ENCODE measurements at places on chromosomes 11 and 22. TPM values are rescaled to one million over a fixed set of nuclear protein-coding genes. Genes with fewer than 3 reads are reported as not detected.
A peak's percentile ranks its signal among the peaks of the same experiment; 100 is the strongest.

The TMEM191B gene
- 5.2 TPM for total RNA-seq

GRCh38 chr11:106263527-106263926 lies 186.1 kb downstream of the AASDHPPT start:
- no peak overlapping the region for H3K27ac ChIP-seq
- DNase-seq, result no peak
- H3K27me3 ChIP-seq, result no peaks in the 10 kb centered on the region
- no peak overlapping the region for H3K4me3 ChIP-seq
- no peaks in the 10 kb centered on the region for H3K4me1 ChIP-seq
- H3K36me3 ChIP-seq, result no peaks in the 10 kb centered on the region

GRCh38 chr11:111829185-111829968 lies 42.0 kb downstream of the ALG9 start:
- peaks cover 2% of the 10 kb centered on the region for H3K36me3 ChIP-seq
- H3K4me1 ChIP-seq, result no peaks in the 10 kb centered on the region
- no peak overlapping the region for H3K27ac ChIP-seq
- H3K4me3 ChIP-seq, result no peak overlapping the region

GRCh38 chr11:64409278-64409677 lies 50.3 kb downstream of the RPS6KA4 start:
- H3K27me3 ChIP-seq, result no peaks in the 10 kb centered on the region
- H3K4me3 ChIP-seq, result no peak overlapping the region
- no peaks in the 10 kb centered on the region for H3K36me3 ChIP-seq
- no peak for DNase-seq

DNA sequence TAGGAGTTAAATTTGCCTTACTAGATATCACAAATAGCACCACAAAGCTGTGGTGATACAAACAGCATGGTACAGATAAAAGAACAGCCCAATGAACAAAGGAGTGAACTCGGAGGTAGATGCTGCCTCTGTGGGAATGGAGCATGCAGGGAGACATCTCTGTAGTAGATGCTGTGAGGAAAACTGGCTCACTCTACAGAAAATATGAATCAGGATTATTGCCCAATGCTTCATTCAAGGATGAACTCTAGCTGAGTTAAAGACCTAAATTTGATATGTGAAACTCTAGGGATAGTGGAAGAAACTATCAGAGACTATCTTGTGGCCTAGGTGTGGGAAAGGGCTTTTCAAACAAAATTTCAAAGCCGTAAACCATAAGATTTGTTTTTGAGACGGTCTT lies 15.3 kb upstream of the CAPN5 start:
- no peaks in the 10 kb centered on the region for H3K36me3 ChIP-seq
- H3K4me1 ChIP-seq, result no peaks in the 10 kb centered on the region
- no peaks in the 10 kb centered on the region for H3K27me3 ChIP-seq
- no peak overlapping the region for H3K27ac ChIP-seq
- H3K4me3 ChIP-seq, result no peak overlapping the region

The PNPLA5 gene
- not detected for total RNA-seq

- H3K36me3 ChIP-seq, result no peaks in the 10 kb centered on the region
- no peak overlapping the region for H3K4me3 ChIP-seq
- H3K27me3 ChIP-seq, result no peaks in the 10 kb centered on the region
- no peak for DNase-seq
Measured at GRCh38 chr22:22480940-22481339, 27.6 kb downstream of the ZNF280B start.

- H3K4me1 ChIP-seq, result no peaks in the 10 kb centered on the region
- H3K4me3 ChIP-seq, result no peak overlapping the region
- DNase-seq, result peak; percentile 43
- H3K27ac ChIP-seq, result no peak overlapping the region
- H3K36me3 ChIP-seq, result peaks cover 2% of the 10 kb centered on the region
Measured at GRCh38 chr11:44149651-44150050, 54.2 kb downstream of the EXT2 start.

DNA sequence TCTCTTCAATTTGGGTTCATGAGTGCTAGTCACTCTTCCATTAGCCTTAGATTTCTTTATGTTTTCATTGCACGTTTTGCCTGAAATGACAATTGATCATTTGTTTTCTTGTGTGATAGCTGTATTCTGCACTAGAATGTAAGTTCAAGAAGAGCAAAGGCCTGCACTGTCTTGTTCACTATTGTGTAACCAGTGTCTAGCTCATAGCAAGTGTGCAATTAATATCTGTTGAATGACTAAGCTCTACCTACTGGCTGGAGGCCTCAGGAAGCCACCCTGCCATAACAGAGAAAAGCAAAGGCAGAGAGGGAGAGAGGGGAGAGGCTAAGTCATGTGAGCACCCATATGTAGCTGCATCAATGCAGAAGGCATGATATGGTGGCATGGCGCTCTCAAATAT lies 292.8 kb upstream of the SYN3 start:
- no peak overlapping the region for H3K27ac ChIP-seq
- no peaks in the 10 kb centered on the region for H3K36me3 ChIP-seq
- H3K4me1 ChIP-seq, result no peaks in the 10 kb centered on the region
- no peak for DNase-seq

DNA sequence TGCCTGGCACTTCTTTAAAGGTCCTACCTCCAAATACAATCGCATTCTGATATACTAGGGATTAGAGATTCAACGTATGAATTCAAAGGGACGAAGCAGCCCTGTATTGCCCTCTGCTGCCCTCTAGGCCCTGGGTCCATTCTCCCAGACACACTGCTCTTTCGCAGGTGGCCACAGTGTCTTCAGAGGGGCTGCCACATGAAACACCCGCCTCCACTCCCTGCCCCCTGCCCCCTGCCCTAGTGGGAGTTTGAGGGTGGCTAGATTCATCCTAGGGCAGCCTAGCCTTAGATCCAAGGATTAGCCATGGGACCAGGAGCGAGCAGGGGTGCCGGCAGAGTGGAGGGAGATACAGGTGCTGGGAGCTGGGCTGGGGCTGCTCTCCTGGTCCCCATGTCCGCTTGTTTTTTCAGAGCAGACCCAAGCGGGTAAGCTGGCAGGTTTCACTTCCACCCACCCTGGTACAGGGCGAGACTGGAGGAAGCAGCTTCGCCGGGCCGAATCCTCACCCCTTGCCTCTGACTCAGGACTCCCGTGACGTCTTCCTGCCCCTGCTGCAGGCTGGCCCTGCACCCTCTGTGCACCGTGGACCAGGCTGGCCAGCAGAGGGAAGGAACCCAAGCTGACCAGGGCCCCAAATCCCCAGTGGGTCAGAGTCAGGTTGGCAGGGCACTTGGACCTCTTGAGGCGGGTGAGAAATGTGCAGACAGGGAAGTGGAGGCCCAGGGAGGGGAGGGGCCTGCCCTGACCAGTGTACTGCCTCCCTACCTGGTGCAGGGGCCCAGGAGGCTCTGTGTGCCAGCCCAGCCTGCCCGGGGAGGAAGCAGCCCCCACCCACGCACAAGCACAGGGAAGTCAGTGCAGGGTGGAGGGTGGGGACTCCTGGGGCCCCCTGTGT lies 28.4 kb upstream of the HMOX1 start:
- peaks cover 15% of the 10 kb centered on the region for H3K4me1 ChIP-seq
- H3K4me3 ChIP-seq, result no peak overlapping the region
- H3K27ac ChIP-seq, result no peak overlapping the region
- no peaks in the 10 kb centered on the region for H3K36me3 ChIP-seq

The PLEKHB1 gene
- 21.0 TPM for total RNA-seq

The CBLIF gene
- not detected for total RNA-seq

DNA sequence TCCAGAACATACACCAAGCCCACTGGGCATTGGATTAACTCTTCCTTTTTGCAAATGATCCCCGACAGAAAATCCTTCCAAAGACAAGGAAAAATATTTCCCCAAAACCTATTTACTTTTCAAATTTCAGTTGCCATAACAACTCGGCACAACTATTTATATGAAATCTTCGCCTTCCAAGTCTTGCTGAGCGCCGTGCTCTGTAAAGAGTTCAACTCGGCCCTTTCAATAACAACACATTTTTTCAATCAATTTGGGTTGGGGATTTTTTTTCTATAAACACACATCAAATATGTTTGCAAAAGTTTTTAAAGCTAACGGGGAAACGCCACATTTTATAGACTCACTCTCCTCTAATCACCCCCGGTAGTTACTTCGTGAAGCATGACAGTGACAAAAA lies 333.8 kb downstream of the MN1 start:
- no peak overlapping the region for H3K27ac ChIP-seq
- no peak for DNase-seq
- H3K4me3 ChIP-seq, result no peak overlapping the region
- H3K27me3 ChIP-seq, result no peaks in the 10 kb centered on the region
- no peaks in the 10 kb centered on the region for H3K36me3 ChIP-seq
- H3K4me1 ChIP-seq, result no peaks in the 10 kb centered on the region

- DNase-seq, result peak; percentile 43
- no peaks in the 10 kb centered on the region for H3K36me3 ChIP-seq
- H3K27ac ChIP-seq, result no peak overlapping the region
- H3K4me1 ChIP-seq, result no peaks in the 10 kb centered on the region
Measured at GRCh38 chr11:63683133-63683991, 2.1 kb downstream of the RTN3 start.

GRCh38 chr11:107716884-107717532 lies 5.2 kb upstream of the SLN start:
- H3K27ac ChIP-seq, result no peak overlapping the region
- DNase-seq, result no peak

DNA sequence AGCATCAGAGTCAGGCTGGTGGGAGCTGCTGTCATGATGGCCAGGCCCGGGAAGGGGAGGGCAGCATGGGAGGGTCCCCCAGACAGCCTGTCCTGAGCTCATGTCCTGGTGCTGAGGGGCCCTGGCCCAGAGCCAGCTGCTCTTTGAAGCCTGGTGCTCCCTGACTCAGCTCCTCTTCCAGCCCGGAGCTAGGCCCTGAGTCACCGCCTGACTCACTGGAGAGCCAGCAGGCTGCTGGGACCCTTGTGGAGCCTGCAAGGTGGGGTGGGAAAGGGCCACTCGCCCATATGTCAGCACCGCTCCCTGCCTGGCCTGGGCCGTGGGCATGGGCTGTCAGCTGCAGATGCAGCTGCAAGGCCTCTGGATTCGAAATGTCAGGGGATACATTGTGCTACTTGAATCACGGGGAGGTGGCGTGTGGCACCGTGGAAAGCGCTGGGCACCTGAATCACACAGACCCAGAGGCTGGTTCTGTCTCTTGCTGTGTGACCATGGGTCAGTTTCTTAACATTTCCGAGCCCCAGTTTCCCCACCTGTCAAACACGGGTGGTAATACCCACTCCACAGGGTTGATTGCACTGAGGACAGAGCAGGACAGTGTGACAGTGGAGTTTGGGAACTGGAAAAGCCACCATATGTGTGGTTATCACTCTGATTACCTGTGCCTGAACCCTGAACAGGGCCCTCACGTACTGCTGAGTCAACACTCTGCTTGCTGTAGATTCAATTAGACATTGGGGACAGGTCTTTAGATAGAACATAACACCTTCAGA lies 4.4 kb downstream of the CACNA1I start:
- H3K36me3 ChIP-seq, result no peaks in the 10 kb centered on the region
- no peak overlapping the region for H3K27ac ChIP-seq
- H3K4me1 ChIP-seq, result no peaks in the 10 kb centered on the region
- H3K4me3 ChIP-seq, result no peak overlapping the region
- H3K27me3 ChIP-seq, result no peaks in the 10 kb centered on the region

- no peaks in the 10 kb centered on the region for H3K36me3 ChIP-seq
- no peak for DNase-seq
- no peak overlapping the region for H3K4me3 ChIP-seq
- H3K4me1 ChIP-seq, result peaks cover 35% of the 10 kb centered on the region
- no peak overlapping the region for H3K27ac ChIP-seq
Measured at GRCh38 chr11:69301081-69301454, 7.1 kb downstream of the MYEOV start.

The TUB gene
- total RNA-seq, result 6.8 TPM

- H3K4me1 ChIP-seq, result no peaks in the 10 kb centered on the region
- H3K27ac ChIP-seq, result no peak overlapping the region
- H3K4me3 ChIP-seq, result no peak overlapping the region
- H3K36me3 ChIP-seq, result no peaks in the 10 kb centered on the region
- no peaks in the 10 kb centered on the region for H3K27me3 ChIP-seq
Measured at GRCh38 chr11:120057595-120058581, 80.0 kb downstream of the TRIM29 start.

The API5 gene
- 89.0 TPM for total RNA-seq

The SLC22A6 gene
- 2.4 TPM for total RNA-seq

GRCh38 chr11:70433966-70434812 lies 35.9 kb downstream of the CTTN start:
- H3K27me3 ChIP-seq, result no peaks in the 10 kb centered on the region
- no peak for DNase-seq
- H3K27ac ChIP-seq, result no peak overlapping the region
